Breast epithelium (tissue), 4 donors: ENCODE measurements at places on chromosomes 12 and 14.
A peak's percentile ranks its signal among the peaks of the same experiment; 100 is the strongest.

- H3K4me1 ChIP-seq: no peaks in the 10 kb centered on the region
- H3K27me3 ChIP-seq: no peaks in the 10 kb centered on the region
- H3K27ac ChIP-seq: no peak overlapping the region
These were observed 36.0 kb downstream of the MAP3K9 start for GRCh38 chr14:70773182-70773862.

- no peaks in the 10 kb centered on the region for H3K27me3 ChIP-seq
- no peak overlapping the region for H3K27ac ChIP-seq
- no peaks in the 10 kb centered on the region for H3K4me1 ChIP-seq
- H3K36me3 ChIP-seq: no peaks in the 10 kb centered on the region
These were observed 162.4 kb downstream of the C12orf75 start for GRCh38 chr12:105492591-105493545.

GRCh38 chr14:53621921-53622320 is 334.7 kb downstream of the BMP4 start:
- no peak for DNase-seq
- H3K27ac ChIP-seq: no peak overlapping the region
- H3K4me3 ChIP-seq: no peak overlapping the region
- H3K4me1 ChIP-seq: no peaks in the 10 kb centered on the region

DNA sequence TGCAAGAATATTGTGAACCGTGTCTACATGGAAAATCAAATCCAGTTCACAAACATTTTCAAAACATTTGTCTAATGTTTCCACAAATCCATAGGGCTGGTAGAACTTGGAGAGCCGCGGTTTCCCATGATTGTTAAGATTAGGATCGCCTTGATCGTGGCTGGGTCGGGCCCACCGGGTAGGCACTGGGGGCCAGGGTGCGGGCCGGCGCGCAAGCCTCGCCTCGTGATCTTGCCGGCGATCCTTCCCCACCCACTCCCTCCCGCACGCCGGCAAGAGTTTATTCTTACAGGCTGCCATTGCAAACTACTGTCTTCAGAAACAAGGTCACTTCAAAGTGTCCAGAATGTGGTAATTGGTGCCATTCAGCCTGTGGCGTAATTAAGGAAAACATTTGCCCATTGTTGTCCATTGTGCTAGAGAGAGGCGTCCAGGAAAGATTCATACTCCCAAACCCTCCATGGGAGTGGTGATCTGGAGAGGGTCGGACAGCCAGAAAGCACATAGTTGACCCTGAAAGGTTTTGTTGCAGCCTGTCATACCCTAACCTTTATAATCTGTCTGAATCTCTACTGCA is 95.5 kb downstream of the BORCS5 start:
- H3K36me3 ChIP-seq: no peaks in the 10 kb centered on the region
- DNase-seq: no peak
- H3K4me1 ChIP-seq: no peaks in the 10 kb centered on the region
- H3K4me3 ChIP-seq: no peak overlapping the region
- H3K27me3 ChIP-seq: no peaks in the 10 kb centered on the region

DNA sequence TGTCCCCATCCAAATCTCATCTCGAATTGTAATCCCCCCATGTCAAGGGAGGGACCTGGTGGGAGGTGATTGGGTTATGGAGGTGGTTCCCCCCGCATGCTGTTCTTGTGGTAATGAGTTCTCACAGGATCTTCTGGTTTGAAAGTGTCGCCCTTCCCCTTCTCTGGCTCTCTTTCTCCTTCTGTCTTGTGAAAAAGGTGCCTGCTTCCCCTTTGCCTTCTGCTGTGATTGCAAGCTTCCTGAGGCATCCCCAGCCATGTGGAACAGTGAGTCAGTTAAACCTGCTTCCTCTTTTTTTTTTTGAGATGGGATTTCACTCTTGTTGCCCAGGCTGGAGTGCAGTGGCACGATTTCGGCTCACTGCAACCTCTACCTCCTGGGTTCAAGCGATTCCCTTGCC is 104.0 kb downstream of the CCDC91 start:
- no peaks in the 10 kb centered on the region for H3K36me3 ChIP-seq
- H3K4me1 ChIP-seq: no peaks in the 10 kb centered on the region
- H3K4me3 ChIP-seq: no peak overlapping the region
- DNase-seq: no peak

GRCh38 chr12:19998411-19998810 is 369.9 kb upstream of the PDE3A start:
- H3K4me3 ChIP-seq: no peak overlapping the region
- DNase-seq: no peak
- no peaks in the 10 kb centered on the region for H3K27me3 ChIP-seq
- H3K27ac ChIP-seq: no peak overlapping the region
- H3K4me1 ChIP-seq: no peaks in the 10 kb centered on the region
- H3K36me3 ChIP-seq: no peaks in the 10 kb centered on the region

DNA sequence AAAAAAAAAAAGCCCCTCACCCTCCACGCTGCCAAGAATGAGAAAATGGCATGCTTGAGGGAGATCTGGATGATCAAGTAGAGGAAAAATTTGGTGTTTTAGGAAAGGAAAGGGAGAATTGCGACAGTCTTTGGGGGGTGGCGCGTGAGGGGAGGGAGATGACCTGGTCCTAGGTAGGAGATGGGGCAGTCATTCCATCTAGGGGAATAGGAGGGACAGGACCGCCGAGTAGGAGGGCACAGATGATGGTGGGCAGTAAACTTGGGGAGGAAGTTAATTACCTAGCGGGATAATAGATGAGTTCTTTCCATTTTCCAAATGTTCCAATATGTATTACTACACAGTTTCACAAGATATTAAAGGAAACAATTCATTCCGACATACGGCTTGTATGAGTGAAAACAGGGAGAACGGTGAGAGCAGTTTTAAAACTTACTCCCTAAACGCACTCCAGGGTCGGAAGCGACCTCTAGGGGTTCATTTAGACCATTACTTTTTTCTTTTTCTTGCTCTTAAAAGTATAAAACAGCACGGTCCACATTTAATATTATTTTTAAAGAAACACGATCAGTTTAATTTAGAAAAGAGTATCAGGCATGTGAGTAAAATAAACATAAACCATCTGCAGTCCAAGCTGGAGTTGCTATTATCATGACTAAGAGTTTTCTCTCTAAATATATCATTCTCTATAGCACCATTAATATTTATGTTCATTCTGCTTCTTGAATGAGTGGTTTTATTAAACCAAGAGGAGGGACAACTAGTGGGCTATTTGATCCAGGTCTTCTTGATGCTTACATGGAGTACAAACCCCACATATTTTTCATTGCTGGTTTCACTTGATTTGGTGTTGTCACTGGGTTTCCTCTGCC is 3.0 kb upstream of the FNTB start:
- no peaks in the 10 kb centered on the region for H3K36me3 ChIP-seq
- no peaks in the 10 kb centered on the region for H3K4me1 ChIP-seq
- H3K27ac ChIP-seq: peak overlapping the region; percentile 22
- no peaks in the 10 kb centered on the region for H3K27me3 ChIP-seq
- no peak for DNase-seq

DNA sequence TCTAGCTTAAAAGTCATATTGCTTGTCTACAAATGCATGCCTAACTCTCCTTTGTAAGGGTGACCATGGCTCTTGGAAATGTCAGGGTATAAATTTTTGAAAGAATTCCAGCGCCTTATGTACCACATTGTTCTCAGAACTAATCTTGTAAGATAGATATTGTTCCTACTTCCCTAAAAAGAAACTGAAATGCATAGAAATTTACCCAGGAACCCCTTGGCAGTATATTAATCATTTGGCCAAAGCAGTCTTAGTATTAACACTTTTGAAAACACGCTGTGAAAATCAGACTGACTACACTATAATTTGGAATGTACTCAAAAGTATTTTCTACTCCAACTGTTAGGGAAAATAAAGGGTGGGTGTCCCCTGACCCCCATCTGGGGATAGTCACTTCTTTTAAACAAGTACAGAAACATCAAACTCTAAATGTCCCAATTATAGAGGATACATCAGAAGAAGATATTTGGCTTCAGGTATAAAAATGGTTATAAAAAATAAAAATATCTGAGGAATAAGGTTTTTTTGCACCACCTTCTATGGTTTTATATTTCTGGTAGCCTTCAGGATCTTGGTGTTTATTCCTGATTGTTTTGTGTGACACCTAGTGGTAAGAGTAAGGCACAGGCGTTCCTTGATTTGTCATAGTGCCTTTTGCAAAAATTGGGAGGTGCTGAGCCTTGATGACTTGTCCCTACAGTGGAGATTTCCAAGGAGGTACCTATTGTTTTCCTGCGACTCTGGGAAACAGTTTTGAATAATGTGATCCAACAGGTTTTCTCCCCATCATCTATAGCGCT is 2.2 kb upstream of the NFKBIA start:
- H3K4me3 ChIP-seq: no peak overlapping the region
- H3K4me1 ChIP-seq: no peaks in the 10 kb centered on the region
- peaks cover 15% of the 10 kb centered on the region for H3K36me3 ChIP-seq
- DNase-seq: no peak
- no peaks in the 10 kb centered on the region for H3K27me3 ChIP-seq
- peak overlapping the region; percentile 44 for H3K27ac ChIP-seq
